ENCODE measurements at places on chromosomes 12 and 14.

GRCh38 chr14:64401949-64402348 lies 13.8 kb downstream of the MTHFD1 start:
- no peak for DNase-seq

GRCh38 chr12:115149685-115150378 lies 465.9 kb upstream of the TBX3 start:
- DNase-seq: no peak

DNA sequence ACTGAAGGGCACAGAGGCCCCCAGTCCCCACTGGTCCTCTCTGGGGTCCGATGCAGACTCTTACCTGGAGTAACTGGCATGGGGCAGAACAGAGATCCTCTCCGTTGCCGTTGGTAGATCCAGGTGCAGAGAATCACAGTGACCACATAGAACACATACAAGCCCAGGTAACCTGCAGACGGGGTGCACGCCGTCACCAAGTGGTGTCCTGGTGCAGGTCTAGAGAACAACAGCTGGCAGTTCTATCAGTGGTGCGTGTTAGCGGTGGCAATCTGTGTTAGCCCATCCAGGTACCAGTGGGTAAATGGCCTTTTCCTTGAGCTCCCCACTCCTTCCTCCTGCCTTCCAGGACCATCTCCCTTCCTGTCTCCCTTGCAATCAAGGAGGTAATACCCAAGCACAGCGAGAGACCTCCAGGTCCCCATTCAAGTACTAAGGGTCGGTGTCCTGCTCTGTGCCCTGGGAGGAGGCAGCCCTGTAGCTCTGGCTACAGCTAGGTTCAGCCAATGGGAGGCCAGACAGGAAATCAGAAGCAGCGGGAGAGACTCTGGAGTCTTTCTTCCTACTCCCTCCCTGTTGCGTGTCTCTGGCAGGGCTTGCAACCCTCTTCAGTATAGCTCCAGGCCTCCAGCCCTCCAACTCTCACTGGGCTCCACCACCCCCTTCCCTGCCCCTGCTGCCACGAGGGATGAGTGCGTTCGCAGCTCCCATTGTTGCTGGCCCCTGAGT lies 15.8 kb downstream of the SLC8B1 start:
- no peak for DNase-seq

DNA sequence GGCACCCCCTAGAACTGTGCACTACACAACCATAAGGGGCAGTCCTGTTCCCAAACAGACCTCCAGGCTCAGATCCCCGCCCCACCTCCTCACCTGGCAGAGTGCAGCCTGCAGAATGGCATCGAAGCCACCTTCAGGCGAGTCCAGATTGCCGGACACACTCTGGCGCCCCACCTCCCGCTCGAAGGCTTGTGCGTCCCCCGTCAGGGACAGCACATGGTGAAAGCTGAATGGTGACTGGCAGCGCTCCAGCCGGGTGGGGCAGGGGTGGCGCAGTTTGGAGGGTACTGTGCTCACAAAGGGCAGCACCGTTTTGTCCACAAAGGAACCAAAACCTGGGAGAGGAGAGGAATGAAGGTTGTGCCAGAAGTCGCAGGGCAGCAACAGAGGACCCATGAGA lies 10.6 kb downstream of the ITGB7 start:
- DNase-seq: no peak

DNA sequence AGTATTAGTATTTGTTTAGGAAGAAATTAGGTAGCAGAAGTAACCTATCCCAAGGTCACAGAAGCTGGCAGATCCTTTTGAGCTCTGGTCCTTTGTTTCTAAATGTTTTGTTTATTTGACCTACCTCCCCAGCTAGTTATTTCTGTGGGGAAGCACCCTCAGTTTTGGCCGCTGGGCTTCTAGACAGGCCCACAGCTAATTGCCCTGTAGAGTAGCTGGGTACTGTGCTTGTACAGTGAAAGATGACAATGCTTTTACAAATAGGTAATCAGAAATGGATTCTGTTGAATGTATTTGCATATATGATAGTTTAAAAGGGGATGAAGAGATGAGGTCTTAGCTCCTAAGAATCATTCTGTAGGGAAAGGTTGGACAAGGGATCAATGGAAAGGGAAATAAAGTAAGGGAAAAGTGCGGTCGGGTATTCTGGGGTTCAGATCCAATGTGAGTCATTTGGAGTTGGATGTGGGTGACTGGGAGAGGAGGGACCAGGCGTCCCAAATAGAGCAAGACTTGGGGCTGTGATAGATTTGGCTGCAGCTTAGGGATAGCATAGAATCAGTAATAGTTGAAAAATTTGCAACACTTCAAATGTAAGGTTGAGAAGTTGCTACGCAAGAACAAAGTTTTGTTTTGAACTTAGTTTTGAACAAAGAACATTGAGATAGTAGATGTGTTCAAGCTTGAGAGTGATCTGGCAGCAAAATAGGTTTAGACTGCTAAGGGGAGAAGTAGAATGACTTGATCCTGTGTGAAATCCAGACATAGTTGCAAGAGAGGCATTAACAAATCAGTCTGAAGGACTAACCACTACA lies 3.6 kb downstream of the NUDT4 start:
- DNase-seq: no peak

DNA sequence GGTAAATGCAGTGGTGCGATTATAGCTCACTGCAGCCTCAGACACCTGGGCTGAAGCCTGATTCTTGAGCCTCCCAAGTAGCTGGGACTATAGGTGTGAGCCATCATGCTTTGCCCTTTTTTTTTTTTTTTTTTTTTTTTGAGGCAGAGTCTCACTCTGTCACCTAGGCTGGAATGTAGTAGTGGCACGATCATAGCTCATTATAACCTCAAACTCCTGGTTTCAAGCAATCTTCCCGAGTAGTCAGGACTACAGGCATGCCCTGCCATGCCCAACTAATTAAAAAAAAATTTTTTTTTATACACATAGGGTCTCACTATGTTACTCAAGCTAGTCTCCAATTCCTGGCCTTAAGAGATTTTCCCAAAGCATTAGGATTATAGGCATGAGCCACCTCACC lies 6.9 kb downstream of the ATP2A2 start:
- no peak for DNase-seq

DNA sequence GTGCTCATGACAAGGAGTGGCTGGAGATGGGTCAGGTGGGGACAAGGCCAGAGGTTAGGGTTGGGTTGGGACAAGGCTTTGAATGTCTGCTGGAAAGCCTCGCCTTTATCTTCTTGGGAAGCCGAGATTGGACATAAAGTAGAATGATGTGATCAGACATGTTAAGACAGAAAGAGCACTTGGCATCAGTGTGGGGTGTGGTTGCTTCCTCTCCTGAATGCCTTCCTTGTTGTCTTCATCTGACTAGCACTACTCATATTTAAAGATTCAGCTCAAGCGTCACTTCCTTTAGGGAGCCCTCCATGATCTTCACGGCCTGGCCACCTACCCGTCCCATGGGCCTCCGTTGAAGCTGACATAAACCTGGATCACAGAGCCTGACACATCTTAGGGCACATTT lies 14.8 kb upstream of the C12orf75 start:
- DNase-seq: no peak

DNA sequence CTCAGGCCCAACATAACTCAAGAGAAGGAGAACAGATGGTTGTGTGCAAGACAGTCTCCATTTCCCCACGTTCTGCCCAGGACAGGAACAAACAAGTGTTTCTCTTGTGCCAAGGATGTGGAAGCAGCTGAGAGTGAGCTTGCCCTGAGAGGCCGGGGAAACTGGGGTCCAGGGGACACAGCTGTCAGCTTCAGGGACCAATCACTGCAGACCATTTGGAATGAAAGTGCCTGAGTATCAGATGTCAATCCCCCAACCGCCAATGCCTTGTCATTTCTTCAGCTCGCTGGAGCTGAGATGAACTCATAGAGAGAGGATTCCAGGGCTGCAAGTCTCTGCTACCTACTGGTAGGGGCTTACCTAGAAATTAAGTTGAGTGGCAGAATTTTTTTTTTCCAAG lies 71.9 kb upstream of the METAP2 start:
- DNase-seq: no peak

DNA sequence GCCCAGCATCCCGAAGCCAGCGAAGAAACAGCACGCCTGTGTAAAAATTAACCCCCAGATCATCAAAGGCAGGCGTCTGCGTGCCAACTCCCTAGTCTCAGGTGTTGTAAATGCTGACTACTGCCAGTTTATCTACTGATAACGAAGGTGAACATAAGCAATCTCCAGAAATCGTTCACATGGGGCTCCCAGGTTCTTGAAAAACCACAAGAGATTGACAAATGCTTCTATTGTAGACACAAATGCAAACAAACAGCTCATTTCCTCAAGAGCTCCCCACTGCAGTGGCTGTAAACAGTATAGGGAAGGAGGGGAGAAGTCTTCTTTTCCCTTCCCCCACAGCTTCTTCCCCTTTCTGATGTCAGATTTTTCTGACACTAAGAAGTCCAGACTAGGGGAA lies 5.3 kb upstream of the PLEKHG3 start:
- DNase-seq: no peak

GRCh38 chr14:47596860-47597259 lies 78.5 kb downstream of the MDGA2 start:
- DNase-seq: no peak

DNA sequence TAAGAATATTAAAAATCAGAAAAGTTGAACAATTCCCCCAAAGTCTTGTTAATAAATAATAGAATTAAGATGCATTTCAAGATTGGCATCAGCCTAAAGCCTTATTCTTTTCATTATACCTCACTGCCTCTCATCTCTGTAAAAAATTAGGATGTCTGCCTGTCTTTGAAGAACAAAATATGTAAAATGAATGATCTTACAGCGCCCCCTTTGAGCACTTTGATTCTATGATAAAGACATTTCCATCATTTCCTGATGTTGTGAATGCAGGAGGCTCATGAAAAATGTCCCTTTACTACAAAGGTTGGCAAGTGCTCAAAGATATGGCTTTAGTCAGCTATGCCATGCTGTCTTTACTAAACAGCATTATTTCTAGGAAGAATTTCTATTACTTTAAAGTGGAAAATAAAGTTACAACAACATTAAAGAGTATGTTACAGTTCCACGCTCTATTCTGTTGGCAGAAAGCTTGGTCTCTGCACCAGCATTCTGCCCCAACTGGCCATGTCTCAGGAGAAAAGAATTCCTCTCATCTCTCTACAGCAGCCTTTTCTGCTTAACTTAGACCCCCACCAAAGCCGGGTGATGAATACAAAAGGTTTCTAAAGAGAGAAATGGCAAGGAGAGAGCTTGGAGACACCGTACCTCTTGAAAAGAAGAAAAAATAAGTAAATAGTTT lies 95.1 kb downstream of the LLPH start:
- no peak for DNase-seq

GRCh38 chr14:21525571-21525961 lies 580 bp downstream of the SALL2 start:
- no peak for DNase-seq

DNA sequence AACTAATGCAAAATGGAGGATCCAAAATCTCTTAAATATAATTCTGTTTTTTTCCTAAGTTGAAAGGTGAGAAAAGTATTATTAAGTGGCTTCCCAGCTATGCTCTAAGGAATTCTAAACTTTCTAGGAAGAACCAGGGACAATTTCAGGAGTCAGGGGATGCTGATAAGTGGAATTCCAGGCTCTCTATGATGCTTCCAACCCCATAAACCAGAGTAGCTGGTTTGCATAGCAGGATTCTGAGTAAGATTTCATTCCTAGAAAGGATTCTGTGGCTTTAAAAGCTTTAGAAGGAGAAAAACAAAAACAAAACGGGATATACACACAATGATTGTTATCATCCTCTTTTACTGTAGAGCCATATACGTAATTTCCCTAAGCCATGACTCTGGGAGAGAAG lies 93.9 kb downstream of the SLC16A7 start:
- DNase-seq: no peak

DNA sequence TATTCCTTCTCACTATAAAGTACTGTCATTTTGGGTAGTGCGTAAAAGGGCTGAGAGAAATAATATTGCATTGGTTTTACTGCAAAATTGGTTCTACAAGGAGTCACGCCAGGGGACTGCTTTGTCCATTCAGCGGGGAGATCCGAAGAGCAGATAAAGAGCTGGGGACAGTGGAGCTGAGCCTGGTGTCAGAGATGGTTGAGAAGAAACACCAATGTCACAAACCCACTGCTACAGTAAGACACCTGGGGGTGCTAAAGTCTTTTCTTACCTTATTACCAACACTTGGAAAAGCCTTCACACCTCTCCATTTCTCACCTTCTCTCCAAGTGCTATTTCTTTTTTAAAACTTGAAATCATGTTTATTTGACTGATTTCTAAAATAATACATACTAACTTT lies 14.1 kb downstream of the IL31 start:
- no peak for DNase-seq

GRCh38 chr12:67161322-67161918 lies 107.7 kb upstream of the CAND1 start:
- DNase-seq: no peak

DNA sequence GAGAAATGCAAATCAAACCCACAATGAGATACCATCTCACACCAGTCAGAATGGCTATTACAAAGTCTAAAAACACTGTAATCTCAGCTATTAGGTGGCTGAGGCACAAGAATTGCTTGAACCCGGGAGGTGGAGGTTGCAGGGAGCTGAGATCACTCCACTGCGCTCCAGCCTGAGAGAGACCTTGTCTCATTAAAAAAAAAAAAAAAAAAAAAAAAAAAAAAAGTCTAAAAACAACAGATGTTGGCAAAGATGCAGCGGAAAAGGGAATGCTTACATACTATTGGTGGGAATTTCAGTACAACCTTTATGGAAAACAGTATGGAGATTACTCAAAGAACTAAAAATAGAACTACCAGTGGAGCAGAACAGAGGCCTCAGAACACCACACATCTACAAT lies 19.0 kb upstream of the ATF7 start:
- no peak for DNase-seq

DNA sequence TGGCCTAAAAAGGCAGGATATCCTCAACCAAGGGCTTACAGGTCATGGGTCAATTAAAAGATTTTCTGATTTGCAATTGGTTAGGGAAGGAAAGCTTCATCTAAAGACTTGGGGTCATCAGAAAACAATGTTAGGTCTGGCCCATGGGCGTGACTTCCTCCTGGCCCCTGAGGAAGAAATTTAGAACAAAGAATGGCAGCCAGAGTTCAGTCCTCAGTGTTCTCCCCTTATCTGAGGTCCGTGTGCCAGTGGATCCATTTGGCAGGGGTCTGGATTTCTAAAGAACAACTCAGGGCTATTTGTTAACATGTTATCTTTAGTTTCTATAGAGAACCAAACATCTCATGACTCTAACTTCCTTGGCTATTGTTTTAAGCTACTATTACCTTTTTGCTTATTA lies 27.8 kb upstream of the NFYB start:
- no peak for DNase-seq

- DNase-seq: no peak
These were observed 59.5 kb downstream of the SEL1L start for GRCh38 chr14:81474148-81474492.

- no peak for DNase-seq
These were observed 494.4 kb upstream of the RGS6 start for GRCh38 chr14:71437870-71438269.

- no peak for DNase-seq
These were observed 50.2 kb downstream of the TTLL5 start for GRCh38 chr14:75711105-75711795.

Data from liver (tissue), 10 donors.